Spinal cord (tissue), 10 donors: ENCODE measurements at places on chromosomes 7 and 10. TPM values are rescaled to one million over a fixed set of nuclear protein-coding genes. Genes with fewer than 3 reads are reported as not detected.

DNA sequence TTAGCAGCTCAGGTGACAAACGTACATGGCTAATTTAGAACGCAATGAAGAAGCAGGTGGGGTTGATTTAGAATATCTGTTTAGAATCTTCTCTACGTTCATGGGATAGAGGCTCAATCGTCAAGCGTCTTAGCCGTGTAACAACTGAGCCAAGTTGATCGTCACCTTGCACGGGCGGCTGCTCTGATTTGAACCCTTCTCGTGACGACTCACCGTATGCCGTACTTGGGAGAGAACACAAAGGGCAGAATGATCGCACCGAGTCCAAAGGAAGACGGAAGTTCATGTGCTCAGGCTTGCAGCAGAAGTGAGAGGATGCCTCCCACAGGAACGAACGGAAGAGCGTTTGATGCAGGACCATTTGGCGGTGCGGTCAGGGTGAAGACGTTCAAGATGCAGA, 108.3 kb upstream of the TCERG1L start:
- H3K4me3 ChIP-seq: no peak overlapping the region
- H3K36me3 ChIP-seq: no peaks in the 10 kb centered on the region
- no peaks in the 10 kb centered on the region for H3K4me1 ChIP-seq
- DNase-seq: no peak

DNA sequence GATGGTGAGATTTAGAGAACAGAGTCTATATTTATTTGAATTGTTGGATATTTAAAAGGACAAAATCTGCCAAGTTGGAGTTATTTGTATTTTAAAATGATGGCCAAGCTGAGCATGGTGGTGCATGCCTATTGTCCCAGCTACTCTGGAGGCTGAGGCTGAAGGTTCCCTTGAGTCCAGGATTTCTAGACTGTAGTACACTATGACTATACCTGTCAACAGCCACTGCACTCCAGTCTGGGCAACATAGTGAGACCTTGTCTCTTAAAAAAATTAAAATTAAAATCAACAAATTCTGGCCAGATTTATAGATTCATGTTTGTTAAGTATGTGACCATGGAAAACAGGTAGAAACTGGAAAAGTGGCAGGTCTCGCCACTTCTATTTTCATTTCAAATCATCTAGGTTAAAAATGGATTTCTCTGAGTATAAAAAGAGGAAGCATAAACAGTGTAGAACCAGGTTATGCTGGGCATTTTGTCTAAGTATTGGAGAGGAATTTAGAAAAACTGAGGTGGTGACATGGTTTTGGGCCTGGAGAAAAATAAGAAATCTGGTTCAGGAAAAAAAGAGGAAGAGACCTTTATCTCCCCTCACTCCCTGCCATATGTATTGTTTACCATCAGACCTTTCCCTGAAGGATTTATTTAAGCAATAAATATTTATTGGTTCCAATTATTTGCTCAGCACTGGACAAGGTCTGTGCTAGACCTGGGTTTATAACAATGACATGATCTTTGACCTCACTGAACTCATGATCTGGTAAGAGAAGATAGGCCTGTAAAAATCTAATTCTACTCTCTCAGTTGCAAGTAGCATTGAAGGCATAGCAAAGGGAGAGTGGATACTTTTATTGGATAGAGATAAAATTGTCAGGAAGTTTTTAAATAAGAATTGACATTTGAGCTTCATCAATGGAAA, 134.2 kb downstream of the TSPAN12 start:
- no peaks in the 10 kb centered on the region for H3K27me3 ChIP-seq
- no peak for DNase-seq
- peak overlapping the region; percentile 34 for H3K27ac ChIP-seq

- H3K4me1 ChIP-seq: peaks cover 33% of the 10 kb centered on the region
- DNase-seq: no peak
- no peaks in the 10 kb centered on the region for H3K27me3 ChIP-seq
- no peaks in the 10 kb centered on the region for H3K36me3 ChIP-seq
Observed at GRCh38 chr10:11341283-11341960, 270.0 kb downstream of the USP6NL start.

DNA sequence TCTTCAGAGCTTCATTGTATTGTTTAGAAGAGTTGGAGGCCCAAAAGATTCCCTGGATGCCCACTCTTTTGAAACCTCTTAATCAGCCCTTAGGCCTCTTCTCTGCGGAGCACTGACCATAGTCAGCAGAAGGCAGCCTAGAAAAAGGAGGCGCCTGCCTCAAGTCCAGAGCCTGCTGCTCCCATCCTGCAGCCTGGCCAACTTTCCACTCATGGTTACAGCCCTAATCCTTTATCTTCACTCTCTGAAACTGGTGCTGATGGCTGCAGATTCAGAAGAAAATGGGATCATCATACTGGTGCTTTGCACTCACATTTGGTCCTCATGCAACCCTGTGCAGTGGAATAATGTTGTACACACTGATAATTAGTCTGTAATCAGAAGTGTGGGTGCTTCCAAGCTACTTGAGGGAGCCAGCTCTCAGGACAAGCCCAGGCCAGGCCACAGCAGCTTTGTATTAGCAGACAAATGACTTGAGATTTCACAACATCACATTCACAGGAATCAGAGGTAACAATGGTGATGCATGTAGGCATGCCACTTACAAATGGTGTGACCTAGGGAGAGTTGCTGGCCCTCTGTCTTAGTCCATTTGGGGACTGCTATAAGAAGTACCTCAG, 272.9 kb downstream of the GALNT17 start:
- no peaks in the 10 kb centered on the region for H3K27me3 ChIP-seq
- H3K4me1 ChIP-seq: no peaks in the 10 kb centered on the region
- DNase-seq: no peak
- H3K4me3 ChIP-seq: no peak overlapping the region

GRCh38 chr10:122419876-122420623, 34.4 kb upstream of the ARMS2 start:
- H3K27me3 ChIP-seq: no peaks in the 10 kb centered on the region
- no peak for DNase-seq
- no peaks in the 10 kb centered on the region for H3K36me3 ChIP-seq
- no peak overlapping the region for H3K4me3 ChIP-seq

GRCh38 chr7:5425507-5426225, 2.0 kb upstream of the TNRC18 start:
- H3K27ac ChIP-seq: peak overlapping the region; percentile 99
- no peak for DNase-seq
- peak overlapping the region; percentile 88 for H3K4me3 ChIP-seq
- peaks cover 33% of the 10 kb centered on the region for H3K36me3 ChIP-seq
- H3K4me1 ChIP-seq: peaks cover 37% of the 10 kb centered on the region
- no peaks in the 10 kb centered on the region for H3K27me3 ChIP-seq

DNA sequence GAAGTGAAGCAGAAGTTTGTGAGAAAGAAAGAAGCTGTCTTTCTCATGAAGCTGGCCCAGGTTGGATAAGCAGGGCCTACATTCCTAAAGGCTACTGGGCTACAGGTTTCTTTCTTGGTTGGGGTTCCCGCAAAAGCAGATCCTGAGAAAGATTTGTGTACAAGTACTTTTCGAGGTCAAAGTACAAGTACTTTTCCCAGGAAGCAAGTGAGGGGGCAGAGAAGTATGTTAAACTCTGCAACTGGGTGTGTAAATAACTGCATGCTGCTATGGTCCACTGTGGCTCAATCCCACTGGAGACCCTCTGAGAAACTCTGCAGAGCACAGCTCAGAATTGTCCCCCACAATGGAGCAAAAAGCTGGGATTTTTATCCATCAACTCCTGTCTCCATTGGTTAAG, 28.7 kb downstream of the LSM5 start:
- DNase-seq: no peak
- H3K27me3 ChIP-seq: no peaks in the 10 kb centered on the region
- no peaks in the 10 kb centered on the region for H3K36me3 ChIP-seq
- H3K4me3 ChIP-seq: no peak overlapping the region

CUZD1 gene
- 0.69 TPM for total RNA-seq

DNA sequence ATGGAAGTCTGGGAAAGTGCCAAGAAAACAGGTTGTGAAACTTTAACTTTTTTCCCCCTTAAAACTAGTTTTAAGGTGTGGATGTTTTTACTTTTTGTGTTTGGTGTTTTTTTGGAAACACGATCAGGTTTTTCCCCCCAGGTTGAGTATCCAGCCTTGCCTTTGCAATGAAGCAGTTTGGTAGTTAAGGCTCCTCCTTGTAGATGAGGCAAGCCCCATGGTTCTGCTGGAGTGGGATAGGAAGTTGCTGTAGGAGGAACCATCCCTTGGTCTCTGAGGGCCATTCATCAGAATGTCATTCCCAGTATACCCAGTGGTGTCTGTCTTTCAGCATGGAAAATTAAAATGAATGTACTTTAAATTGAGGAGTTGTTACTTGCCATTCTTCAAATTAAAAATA, 2.7 kb downstream of the CUL1 start:
- H3K27ac ChIP-seq: no peak overlapping the region
- DNase-seq: no peak
- H3K27me3 ChIP-seq: no peaks in the 10 kb centered on the region
- H3K36me3 ChIP-seq: no peaks in the 10 kb centered on the region
- H3K4me1 ChIP-seq: peaks cover 7% of the 10 kb centered on the region

DNA sequence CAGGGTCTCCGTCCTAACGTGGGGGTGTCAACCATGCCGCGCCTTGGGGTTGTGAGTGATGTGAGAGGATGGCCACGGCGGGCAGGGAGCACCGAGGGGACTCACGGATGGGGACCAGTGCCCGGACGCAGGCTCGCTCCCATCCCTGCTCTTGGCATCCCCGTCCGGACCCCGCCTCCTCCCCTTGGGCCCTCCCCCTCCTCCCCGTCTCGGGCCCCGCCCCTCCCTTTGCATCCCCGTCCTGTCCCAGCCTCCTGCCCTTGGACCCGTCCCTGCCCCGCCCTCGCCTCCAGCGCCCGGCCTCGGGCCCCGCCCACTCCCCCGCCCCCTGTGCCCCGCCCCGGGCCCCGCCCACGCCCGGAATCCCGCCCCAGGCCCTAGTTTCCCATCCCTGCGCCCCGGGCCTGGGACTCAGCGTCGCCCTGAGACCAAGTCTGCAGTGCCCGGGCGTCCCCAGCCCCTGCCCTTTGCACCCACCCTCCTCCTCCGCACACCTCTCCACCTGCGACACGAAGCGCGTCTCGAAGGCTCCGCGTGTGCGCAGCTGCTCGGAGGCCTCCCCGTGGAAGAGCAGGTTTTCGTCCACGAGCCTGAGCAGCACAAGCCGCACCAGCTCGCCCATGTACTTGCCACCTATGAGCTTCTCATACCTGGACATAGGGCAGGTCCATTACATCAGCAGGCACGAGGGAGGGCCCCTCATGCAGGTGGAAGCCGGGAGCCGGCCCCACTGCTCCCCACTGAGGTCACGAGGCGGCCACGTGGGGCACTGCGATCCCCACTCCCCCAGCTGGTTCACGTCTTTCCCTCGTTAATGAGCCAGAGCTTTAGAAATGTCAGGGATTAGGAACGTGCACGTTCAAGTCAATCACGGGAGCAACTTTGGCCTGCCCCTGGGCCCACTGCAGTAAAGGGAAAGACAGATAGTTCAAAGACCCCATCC, 5.1 kb upstream of the MYL7 start:
- DNase-seq: peak; percentile 76
- H3K27me3 ChIP-seq: peaks cover 13% of the 10 kb centered on the region
- H3K4me3 ChIP-seq: peak overlapping the region; percentile 50
- H3K27ac ChIP-seq: peak overlapping the region; percentile 15
- H3K36me3 ChIP-seq: peaks cover 6% of the 10 kb centered on the region

DNA sequence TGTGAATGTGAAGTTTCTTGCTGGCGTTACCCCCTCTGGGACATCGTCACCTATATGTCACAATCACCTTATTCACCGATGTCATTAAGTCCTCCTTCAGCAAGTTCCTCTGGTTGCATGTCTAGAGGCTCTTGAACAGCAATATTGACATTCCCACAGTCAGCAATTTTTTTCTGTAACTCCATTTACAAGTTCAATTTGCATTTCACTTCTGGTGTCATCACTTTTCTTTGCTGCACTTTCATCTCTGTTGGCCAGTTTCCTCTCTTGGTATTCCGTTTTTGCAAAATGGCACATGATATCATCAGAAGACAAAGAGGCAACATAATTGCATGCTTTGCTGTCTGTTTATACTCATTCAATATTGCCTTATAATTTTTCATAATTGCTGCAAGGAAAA, 69.8 kb downstream of the SRI start:
- DNase-seq: no peak
- H3K36me3 ChIP-seq: peaks cover 2% of the 10 kb centered on the region
- H3K4me3 ChIP-seq: no peak overlapping the region
- no peak overlapping the region for H3K27ac ChIP-seq
- peaks cover 3% of the 10 kb centered on the region for H3K4me1 ChIP-seq

GPR15LG gene
- total RNA-seq: not detected

DNA sequence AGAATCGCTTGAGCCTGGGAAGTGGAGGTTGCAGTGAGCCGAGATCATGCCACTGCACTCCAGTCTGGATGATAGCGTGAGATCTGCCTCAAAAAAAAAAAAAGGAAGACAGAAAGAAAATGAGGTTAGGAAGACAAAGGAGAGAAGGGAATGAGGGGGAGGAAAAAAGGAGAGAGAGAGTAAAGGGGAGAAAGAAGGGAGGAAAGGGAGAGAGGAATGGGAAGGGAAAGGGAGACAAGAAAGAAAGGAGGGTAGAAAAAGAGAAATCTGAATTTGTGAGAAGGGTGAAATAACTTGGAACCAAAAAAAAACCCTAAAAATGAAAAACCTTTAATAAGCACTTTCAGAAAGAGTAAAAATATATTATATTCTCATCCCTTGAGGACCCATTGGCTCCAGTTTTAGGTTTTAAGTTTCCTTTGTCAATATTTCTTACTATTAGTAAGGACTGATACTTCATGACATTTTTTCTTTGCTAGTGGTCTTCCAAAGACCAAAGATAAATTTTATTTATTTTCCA, 54.9 kb downstream of the POT1 start:
- DNase-seq: no peak
- no peaks in the 10 kb centered on the region for H3K27me3 ChIP-seq
- H3K27ac ChIP-seq: no peak overlapping the region
- H3K4me3 ChIP-seq: no peak overlapping the region
- no peaks in the 10 kb centered on the region for H3K36me3 ChIP-seq
- H3K4me1 ChIP-seq: no peaks in the 10 kb centered on the region

HTRA1 gene
- total RNA-seq: 150 TPM

DNA sequence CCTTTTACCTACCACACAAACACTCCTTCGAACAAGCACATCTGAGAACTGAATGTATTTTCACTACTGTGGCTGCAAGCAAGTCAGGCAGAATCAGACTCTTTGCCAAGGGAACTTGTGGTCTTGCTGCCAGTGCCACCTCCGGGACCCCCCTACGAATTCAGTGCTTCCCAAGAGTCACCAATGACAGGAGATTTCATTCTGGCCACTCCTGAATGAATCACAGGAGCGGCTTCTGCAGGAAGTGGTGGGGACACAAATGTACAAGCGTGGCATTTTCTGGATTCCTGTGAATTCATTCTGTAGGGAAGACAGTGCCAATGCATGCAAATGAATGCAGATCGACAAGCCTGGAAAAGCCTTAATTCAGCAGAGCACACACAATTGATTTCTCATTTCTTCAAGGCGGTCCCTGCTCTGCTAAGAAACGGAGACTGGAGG, 161.2 kb downstream of the CAMK1D start:
- peaks cover 51% of the 10 kb centered on the region for H3K4me1 ChIP-seq
- H3K27ac ChIP-seq: peak overlapping the region; percentile 25
- H3K27me3 ChIP-seq: no peaks in the 10 kb centered on the region
- H3K36me3 ChIP-seq: no peaks in the 10 kb centered on the region

GRCh38 chr7:44187636-44188416, 1.4 kb downstream of the GCK start:
- no peak for DNase-seq
- peaks cover 4% of the 10 kb centered on the region for H3K36me3 ChIP-seq
- peaks cover 25% of the 10 kb centered on the region for H3K4me1 ChIP-seq
- H3K27ac ChIP-seq: no peak overlapping the region
- no peak overlapping the region for H3K4me3 ChIP-seq
- peaks cover 7% of the 10 kb centered on the region for H3K27me3 ChIP-seq

GRCh38 chr10:124864421-124865193, 63.0 kb downstream of the ABRAXAS2 start:
- no peaks in the 10 kb centered on the region for H3K4me1 ChIP-seq
- H3K36me3 ChIP-seq: no peaks in the 10 kb centered on the region
- H3K27ac ChIP-seq: no peak overlapping the region
- no peaks in the 10 kb centered on the region for H3K27me3 ChIP-seq
